Activated CD8-positive, alpha-beta memory T cell treated with anti-CD3 and anti-CD28 coated beads for 1 hour (primary cell): ENCODE measurements at places on chromosomes 12 and 14.

GRCh38 chr12:15274561-15274967, 47.7 kb upstream of the PTPRO start:
- DNase-seq, result no peak

DNA sequence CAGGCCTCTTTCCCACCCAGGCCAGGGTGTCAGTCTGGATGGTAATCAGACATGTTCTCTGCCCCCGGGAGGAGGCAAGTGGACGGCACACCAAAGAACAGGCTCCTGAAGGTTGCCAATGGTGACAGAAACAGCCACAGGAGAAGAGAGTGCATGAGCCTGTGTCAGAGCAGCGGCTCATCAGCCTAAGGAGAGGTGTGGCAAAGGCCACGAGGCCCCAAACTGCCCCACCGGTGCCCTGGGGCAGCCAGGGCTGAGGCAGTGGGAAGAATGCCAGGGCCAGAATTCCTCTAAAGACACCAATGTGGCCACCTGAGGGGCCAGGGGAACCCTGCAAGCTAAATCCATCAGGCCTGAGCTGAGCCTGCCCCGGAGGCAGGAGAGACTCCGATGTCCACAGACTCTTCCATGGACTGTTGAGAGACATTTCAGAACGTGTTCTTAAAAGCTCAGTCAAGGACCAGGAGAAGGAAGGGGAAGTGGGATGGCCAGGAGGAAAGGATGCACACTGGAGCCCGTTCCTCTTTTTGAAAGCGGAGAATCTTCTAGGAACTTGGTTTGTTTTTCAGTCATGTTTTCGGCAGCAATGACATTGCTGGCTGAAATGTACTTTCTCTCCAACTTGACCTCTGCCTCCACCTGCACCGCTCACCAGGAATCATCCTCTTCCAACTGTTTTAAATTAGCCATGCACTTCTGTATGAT, 176.3 kb upstream of the FKBP4 start:
- no peak for DNase-seq

DNA sequence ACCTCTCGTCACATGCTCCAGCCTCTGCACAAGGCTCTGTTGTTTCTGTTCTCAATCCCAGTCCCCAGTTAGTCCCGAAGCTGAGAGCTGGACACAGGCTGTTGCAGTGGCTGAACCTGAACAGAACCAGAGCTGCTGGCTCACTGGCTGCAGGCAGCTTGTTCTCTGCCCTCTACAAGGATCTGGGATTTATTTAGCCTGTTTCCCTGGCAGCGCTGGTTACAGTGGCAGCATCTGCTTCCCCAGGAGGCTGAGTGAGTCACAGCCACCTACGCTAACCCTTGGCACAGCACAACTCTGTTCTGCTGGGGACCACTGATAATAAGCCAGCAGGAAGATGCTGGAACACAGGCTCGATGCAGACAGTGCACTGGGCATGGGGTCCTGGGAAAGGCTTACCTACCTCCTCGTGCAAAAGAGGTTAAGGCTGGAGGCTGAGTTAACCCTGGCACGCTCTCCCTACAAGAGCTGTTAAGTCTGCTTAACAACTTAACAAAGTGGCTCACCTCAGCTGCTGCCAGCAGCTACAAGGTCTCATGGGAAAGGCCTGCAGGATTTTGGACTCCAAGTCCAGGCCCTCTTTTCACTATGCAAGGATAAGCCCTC, 299.6 kb downstream of the PCNX1 start:
- DNase-seq, result no peak

- no peak for DNase-seq
These were observed 63.6 kb upstream of the RESF1 start for GRCh38 chr12:31895449-31896150.

DNA sequence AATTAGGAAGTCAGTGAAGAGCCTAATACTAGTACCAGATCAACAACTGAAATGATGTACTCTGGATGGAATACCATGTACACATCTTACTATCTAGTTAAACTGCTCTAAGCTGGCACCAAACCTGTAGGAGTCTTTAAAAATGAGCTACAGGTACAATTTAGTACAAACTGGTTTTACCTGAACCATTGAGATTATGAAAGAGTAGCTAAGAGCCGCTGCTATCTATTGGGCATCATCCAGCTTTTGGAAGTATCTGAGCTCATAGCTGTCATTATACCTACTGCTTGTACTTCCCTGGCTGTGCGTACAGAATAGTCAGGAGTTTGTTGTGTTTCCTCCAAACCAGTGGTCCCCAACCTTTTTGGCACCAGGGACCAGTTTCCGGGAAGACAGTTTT, 12.4 kb downstream of the TBC1D30 start:
- DNase-seq, result no peak

DNA sequence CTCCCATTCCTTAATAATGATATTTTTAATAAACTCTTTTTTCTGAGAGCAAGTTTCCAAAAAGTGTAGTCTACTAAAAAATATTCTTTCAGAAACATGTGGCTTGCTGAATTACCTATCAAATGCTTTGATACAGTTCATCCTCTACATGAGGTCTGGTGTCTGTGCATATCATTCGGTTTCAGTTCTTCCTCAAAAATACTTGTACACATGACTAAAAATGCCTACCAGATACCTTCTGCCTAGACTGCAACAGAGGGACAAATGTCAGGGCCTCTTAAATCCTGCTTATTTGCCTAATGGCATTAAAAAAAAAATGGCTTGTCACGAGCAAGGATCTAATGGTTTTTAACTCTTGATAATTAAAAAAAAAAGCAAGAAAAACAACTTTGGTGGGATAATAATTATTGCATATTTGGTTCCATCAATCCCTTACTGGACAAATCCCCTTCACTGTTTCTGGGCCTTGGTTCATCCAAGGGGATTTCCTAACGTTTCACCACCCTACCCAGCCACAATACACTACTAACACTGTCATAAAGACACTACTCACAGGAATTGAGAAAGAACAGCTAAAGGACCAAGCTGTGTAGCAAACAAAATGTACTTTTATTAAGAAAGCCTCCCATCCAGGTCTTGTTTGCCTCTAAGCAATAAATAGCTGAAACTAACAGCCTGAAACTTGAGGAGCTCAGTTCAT, 45.7 kb downstream of the PARP11 start:
- no peak for DNase-seq

GRCh38 chr12:122999196-122999946, 18.9 kb downstream of the ARL6IP4 start:
- DNase-seq, result no peak

GRCh38 chr12:51622564-51622963, 31.5 kb downstream of the SCN8A start:
- DNase-seq, result no peak

GRCh38 chr12:84077679-84078078, 834.9 kb downstream of the SLC6A15 start:
- DNase-seq, result no peak

DNA sequence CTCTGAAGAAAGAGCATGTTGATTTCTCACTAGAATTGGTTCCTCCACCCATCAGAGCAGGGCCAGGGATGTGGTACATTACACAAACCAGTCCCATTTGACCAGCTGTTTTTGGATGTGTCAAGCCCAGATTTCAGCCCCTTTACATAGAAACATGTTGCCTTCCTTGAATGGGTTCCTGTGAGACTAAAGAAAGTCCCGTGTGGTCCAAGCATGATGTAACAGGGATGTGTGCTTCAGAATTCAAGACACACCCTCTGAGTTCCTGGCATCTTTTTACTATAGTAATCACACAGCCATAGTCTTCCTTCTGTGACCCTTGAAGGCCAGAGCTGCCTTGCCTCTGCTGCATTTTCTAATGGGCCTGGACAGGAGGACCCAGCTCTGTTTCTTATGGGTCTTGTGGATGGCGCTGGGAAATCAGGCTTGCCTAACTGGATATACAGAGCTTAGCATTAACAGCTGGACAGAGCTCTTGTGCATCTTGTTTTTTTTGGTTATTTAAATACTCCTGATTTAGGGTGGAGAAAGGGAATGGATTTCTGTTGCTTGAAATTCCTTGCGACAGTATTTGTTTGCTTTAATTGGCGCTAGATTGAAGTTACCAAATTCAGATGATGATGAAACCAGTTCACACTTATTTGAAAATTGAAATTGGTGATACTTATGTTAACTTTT, 341.0 kb downstream of the ZFP36L1 start:
- DNase-seq, result no peak
